Ammon's horn (tissue), 1 donor: ENCODE measurements at places on chromosomes 4 and X.

DNA sequence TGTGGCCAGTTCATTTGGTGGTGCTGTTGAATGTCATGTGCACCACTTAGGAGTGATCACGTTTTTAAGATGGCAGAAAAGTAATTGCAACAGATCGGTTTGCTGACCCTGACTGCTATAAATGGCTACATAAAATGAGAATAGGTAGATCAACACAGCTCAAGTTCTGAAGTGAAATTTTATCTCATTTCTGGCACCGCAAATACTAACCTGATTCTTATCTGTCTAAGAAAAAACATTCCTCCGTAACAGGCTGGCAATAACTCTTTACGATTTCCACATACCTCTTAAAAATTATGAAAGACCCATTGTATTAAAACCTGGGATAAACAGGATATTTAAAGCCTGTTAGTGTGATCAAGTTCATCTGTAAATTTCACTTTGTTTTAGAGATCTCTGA is 387.5 kb downstream of the PDGFC start:
- no peak for DNase-seq

- DNase-seq: no peak
Measured at GRCh38 chrX:140053846-140054245, 88.5 kb upstream of the CXorf66 start.

- DNase-seq: no peak
Measured at GRCh38 chr4:98939438-98939837, 10.5 kb upstream of the EIF4E start.

- no peak for DNase-seq
Measured at GRCh38 chr4:44415251-44415650, 33.4 kb downstream of the KCTD8 start.

DNA sequence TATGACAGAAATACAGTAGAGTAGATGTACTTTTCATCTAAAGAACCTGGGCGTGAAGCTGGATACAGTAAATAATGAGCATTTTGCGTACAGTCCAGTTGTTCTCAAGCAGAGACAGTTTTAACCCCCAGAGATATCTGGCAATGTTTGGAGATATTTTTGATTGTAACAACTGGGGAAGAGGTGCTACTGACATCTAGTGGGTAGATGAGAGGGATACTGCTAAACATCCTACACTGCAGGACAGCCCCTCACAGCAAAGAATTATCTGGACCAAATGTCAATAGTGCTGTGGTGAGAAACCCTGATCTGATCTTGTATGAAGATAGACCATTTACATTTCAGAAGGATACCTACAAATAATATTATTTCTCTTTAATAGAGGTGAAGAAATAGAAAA is 200.2 kb upstream of the FAM47A start:
- DNase-seq: peak; percentile 5

- no peak for DNase-seq
Measured at GRCh38 chr4:995311-996026, 2.3 kb upstream of the SLC26A1 start.

DNA sequence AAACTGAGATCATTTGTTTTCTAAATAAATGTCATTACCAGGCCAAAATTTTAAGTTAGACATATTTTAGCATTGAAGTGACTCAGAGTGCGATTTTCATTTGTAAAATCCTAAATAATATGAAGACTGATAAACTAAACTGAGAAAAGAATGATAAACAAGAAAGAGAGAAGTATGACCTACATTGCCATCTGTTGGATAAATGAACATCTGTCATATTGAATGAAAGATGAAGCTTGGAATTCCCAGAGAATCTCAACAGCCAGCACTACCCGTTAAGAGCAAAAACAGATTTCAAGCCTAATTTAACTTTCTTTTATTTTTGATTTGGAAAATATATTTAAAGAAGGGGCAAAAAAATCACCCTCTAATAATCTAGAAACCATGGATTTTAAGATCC is 591.0 kb upstream of the ATOH1 start:
- no peak for DNase-seq

GRCh38 chrX:130212371-130212770 is 40.6 kb downstream of the RAB33A start:
- no peak for DNase-seq

DNA sequence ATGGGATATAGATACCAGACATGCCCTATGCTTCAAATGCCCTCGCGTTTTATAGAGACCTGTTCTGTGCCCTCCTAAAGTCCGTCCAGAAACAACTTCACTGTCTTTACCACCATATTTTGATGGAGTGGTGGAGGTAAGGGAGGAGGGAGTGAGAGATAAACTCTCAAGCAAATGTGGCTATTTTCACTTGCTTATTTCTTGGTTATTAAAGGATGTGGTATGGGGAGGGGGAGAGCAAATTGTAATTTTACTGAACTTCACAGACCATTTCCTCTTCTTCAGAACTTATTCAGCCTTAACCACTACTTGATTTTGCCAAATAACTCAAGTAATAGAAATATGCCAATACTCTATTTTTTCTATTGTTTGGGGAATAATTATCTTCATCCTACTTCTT is 31.5 kb downstream of the GPR174 start:
- DNase-seq: no peak

DNA sequence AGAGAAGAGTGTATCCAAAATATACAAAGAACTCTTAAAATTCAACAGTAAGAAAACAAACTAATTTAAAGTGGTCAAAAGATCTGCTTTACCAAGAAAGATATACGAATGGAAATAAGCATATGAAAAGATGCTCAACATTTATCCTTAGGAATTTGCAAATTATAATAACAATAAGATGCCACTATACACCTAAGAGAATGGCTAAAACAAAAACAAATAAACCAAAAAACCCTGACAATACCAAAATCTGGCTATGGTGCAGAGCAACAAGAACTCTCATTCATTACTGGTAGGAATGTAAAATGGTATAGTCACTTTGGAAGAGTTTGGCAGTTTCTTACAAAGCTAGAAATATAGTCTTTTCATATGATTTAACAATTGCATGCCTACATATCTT is 545.7 kb upstream of the AGA start:
- no peak for DNase-seq

GRCh38 chr4:73904491-73904890 is 35.3 kb downstream of the CXCL1 start:
- no peak for DNase-seq

DNA sequence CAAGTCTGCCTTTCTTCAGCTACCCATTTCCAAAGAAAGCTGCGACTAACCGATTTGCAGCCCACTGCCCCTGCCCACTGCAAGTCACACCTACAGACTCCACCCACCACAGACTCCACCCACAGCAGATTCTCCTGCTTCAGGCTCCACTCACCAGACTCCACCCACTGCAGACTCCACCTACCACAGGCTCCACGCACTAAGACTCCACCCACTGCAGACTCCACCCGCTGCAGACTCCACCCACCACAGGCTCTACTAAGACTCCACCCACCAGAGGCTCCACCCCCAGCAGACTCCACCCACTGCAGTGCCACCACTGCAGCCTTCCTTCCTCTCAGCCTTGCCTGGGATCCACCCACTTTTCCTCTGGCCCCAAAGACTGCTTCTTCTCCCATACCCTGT is 41.3 kb downstream of the ABLIM2 start:
- no peak for DNase-seq

- DNase-seq: peak; percentile 59
Measured at GRCh38 chrX:35919536-35920309, at the start of gene CFAP47. TSS of gene CFAP47 (plus strand) at chrX:35919734. CDS start at chrX:35919800, 66 bp downstream.

GRCh38 chrX:39261446-39262147 is 460.3 kb downstream of the MID1IP1 start:
- peak; percentile 31 for DNase-seq

DNA sequence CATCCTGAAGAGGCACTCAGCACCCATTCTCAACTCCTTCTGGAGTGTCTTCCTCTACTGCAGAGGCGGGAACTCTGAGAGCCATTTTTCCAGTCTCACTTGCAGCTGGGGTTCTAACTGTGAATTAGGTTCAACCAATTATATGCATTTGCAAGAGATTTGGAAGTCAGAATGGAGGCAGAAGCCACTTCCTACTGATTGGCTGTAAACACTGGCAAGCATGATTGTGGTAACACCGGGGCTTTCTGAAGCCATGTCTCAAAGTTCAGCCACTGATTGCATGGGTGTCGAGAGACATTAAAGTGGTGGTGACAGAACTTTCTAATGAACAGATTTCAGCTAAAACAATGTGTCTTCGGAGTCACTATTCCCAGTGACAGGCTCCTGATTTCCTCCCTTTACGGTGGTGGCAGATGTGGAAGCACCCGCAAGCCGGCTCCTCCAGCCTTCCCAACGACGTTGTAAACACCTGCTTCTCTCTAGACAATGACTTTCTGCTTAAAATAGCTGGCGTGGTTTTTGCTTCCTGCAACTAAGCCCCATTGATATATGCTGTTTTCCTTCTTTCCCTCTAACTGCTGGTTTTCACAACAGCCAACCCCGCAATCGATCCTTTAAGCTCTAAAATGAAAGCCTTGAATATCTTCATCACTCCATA is 92.0 kb downstream of the IRF2 start:
- DNase-seq: no peak

GRCh38 chrX:114073926-114074325 is 510.0 kb upstream of the HTR2C start:
- DNase-seq: no peak

GRCh38 chr4:149223659-149224058 is 592.0 kb downstream of the IQCM start:
- DNase-seq: no peak

DNA sequence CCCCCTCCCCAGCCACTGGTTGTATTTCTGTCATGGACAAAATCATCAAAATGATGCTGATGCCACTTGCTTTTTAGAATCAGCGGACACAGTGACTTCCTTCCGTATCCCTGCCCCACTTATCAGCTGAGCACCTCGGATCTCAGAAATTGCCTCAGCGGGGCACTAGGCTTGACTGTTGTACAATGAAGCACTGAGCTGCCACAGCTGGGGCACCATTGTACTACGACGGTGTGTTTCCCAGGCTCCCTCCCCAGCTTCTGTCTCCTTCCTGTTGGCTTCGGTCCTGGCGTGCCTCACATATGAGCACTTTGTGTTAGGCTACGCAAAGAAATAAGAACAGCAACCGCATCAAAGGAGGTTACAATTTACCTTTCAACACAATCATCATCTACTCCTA is 82.4 kb downstream of the F11 start:
- DNase-seq: no peak

DNA sequence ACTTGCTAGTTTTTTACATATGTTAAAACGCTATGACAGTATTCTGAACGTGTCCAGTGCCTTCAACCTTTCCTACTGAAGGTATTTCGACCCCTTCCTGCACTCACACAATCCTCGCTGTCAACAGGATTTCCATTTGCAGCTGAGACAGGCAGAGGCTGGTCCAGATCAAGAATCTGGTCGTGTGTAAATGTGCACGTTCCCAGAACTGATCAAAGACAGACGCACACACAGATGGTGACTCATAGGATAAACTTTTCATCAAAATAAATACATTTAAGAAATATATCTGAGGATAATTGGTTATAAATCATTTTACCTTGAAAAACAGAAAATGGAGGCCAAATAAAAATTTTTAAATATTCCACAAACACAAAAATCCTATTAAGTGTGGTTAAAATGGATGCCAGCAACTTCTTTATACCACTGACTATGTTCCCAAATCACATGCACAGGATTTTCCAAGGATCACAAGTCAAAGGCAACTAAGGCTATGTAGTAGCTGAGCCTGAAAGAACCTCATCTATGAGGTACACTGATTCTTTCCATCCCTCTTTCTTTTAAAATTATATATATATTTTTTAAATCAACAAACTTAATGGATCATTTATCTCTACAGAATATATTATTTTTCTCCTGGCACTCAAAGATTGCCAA is 85.9 kb downstream of the RNF150 start:
- no peak for DNase-seq

- DNase-seq: no peak
Measured at GRCh38 chrX:119194621-119195020, 41.5 kb upstream of the PGRMC1 start.

GRCh38 chr4:117637347-117637746 is 396.9 kb upstream of the NDST3 start:
- DNase-seq: no peak

DNA sequence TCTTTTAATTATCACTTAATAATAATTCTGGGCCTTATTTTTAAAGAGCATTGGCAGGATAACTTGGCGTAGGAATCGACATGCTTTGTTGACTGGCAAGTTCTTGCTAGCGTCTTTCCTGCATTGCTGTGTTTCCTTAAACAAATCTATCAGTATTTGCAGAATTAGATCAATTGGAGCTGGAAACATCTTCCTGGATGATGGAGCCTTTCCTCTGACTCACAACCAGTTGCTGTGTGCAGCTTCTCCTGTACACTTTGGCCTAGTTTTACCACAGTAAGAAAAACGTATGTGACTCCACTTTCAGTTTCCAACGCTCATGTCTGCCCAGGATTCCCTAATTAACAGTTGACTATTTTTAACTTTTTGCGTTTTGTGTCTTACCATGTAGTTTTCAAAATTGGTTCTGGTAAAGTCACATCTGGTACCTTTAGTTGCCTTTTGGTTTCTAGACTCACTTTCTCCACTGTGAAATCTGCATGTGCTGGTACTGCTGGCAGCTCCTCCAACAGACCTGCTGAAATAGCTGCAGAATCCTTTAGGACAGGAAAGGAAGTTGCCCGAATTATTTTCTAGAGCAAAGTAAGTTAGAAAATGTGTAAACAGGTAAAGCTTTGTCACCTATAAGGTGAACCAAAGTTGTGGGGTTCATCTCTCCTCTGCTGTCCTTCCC is 553.2 kb upstream of the FAT1 start:
- no peak for DNase-seq

DNA sequence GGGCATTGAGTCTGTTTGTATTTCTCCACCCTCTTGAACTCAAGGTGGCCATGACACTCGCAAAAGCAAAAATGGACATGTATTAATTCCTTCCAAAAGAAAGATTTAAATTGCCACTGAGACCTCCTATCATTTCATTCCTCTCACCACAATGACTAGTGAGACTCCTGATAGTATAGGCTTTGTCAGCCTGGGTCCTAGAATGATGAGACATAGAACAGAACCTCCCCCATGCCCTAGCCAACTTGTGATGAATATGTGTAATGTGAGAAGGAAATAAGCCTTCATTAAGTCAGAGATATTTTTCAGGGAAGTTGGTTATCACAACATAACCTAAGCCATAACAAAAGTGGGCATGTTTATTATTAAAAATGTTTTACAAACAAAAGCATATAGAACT is 62.5 kb downstream of the ASB9 start:
- no peak for DNase-seq

DNA sequence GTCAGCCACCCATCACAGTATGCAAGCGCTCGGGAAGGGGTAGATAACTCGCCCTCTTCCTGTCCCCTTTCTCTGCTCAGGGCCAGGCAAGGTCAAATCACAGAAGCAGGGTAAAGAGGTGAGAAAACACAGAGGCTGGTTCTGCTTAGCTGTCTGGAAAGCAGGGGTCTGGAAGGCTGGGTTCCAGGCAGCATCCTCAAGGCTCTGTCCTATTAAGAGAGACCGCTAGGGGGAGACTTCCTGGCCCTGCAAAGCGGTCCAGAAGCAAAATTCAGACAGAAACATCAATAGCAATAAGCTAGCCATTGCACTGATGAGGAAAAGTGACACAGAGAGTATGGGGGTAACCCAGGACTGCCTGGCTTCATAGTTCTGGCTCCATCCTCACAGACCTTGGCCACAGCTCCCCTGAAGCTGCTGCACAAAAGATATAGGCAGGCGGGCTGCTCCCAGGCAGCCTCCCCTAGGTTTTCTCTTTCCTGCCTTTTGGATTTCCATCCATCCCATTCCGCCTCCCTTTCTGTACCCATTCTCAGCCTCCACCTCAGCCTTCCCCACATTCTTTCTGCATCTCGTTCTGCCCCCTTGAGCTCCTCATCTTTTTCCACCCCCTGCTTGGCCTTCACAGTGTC is 308.5 kb downstream of the EVC2 start:
- DNase-seq: no peak
